ENCODE measurements at places on chromosomes 6 and 20. TPM values are rescaled to one million over a fixed set of nuclear protein-coding genes. Genes with fewer than 3 reads are reported as not detected.

Gene ADGRB3
- total RNA-seq = under 0.01 TPM

DNA sequence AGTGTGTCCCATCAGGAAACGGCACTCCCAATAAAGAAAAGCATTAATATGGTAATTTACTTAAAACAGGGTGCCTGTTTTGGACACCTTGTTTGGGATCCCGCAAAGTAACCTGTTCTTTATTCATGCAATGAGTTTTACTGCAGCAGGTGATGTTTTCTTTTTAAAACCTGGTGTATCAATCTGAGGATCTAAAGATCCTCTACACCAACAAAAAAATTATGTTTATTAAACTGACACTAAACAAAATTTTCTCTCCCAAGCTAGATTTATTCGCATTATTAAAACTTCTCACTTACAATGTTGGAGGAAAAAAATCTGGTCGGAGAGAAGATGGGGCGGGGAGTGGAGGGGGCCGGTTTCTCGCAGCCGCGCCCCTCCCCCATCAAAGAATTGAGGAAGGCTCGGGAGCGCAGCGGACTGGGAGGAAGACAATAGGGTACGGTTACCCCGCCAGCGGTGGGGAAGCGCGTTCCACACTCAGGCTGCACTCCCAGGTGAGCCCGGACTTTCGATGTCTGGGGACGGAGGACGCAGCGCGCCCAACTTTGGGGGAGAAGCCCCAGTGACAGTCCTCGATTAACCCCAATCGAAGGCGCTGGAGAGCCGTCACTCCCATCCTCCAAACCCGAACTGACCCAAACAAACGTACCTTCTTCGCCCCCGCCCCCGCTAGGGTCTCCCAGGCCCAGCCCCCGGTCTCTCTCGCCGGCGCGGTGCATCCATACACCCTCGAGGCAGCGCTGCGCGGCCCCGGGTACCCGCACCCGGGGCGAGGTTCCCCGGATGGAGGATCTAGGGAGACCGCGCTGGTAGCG, 1.3 kb downstream of the CD24 start:
- DNase-seq = no peak

DNA sequence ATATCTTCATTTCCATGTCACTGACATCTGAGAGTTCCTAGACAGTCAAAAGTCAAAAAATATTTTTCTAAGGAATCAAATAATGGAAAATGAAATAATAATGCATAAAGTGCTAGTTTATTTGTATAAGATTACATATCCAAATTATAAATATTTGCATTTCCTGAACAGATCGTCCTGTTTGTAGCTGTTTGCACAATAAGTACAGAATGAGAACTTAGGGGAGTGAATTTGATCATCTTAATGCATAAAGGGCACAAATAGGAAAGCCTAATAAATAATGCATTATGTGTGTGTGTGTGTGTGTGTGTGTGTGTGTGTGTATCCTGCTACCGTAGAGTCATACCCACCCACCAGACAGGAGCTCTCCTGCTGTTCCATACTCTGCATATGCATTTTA, 521.0 kb upstream of the EPHA7 start:
- DNase-seq = no peak

DNA sequence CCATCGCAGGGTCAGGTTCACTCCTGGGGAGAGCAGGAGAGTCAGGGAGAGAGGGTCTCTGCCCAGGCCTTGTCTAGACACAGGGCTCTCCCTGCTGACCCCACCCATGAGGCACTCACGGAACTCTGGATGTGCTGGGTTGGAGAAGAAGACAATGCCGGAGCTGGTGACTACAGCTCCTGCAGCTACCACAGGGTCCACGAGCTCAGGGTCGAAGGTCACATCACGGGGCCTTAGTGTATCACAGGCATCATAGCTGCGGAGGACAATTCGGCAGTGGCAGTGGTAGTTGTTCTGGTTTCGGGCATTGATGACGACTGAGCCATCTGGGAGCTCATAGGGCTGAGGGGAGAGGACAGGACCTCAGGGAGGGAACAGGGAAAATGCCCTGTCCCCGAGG, 2.7 kb downstream of the NEU1 start:
- DNase-seq = no peak

DNA sequence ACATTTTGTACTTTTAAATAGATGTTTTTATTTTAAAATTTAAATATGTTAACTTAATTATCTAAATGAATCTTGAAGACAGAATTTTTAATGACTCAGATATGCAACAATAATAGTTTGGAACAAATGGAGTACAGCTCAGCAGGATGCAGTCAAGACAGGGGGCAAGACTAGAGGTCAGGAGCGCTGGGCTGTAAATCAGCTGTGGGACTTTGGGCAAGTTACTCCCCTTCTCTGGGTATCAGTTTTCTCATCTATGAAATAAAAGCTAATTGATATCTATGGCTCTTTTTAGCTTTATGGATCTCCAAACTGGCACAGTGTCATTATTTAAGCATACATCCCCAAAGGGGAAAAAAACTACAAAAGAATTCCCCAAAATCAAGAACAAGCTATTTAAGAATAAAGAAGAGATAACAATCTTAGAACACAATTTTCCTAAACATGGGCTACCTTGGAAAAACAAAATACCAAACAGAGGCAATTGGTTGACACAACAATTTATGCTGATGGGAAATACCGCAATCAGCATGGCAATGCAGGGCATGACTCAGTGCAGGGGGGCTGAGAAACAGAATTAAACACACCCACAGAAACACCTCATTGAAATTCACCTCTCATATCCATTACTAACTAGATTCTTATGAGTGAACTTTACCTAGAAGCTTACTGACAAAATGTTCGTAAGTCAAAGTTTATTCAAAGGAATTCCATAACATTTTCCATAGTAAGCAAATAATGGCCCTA, 188.2 kb downstream of the SIM1 start:
- peak; percentile 15 for DNase-seq

- DNase-seq = no peak
Observed at GRCh38 chr6:166366921-166367320, 15.8 kb downstream of the MPC1 start.

Gene RIMS4
- 2.0 TPM for total RNA-seq

GRCh38 chr6:25088513-25088912, 152.8 kb upstream of the RIPOR2 start:
- peak; percentile 52 for DNase-seq

Measured in Daoy (cell line).